PC-3 (cell line): ENCODE measurements at places on chromosomes 2 and 18. TPM values are rescaled to one million over a fixed set of nuclear protein-coding genes. Genes with fewer than 3 reads are reported as not detected.

DNA sequence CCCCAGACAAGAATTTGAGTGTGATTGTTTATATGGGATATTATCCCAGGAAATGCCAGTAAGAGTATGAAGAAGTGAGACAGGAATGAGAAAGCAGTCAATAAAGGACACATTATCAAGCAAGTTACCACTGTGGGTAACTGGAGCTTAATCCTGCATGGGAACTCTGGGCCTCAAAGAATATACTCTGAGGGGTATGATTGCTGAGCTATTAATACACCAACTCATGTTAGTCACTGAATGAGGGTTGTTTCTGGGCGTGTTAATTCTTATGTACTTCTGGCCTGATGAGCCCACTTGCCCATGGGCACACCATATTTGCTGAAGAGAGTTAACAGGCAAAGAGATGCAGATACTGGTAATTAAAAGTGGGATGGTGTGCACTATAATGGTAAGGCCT is 26.6 kb upstream of the PAIP2B start:
- no peak for DNase-seq
- H3K36me3 ChIP-seq: no peaks in the 10 kb centered on the region
- peaks cover 11% of the 10 kb centered on the region for H3K27me3 ChIP-seq
- H3K4me3 ChIP-seq: no peak overlapping the region

DNA sequence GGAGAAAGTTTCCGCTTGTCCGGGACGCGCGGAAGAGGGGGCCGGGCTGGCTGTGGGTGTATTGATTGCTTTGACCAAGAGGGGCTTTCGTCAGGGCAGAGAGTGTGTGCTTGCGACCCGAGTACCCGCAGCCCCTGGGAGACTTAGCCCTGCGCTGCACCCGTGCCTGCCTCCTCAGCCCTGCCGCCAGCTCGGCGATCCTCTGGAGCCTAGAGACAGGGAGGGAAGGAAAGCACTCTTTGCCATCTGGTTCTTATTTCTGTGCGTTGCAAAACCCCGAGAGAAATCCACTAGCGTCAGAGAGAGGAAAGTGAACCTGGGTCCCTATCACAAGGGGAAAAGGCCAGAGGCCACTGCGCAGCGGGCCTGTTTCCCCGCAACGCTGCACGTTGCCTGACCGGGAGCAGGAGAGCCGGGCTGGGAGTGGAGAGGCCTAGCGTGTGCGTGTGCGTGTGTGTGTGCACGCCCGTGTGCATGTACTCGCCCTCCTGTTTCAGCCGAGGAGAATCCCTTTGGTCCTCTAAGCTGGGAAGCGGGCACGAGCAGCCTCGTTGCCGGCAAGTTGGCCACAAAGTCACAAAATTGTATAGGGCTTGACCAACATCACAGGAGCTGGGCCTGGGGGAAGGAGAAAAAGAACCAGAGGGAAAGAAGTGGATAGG is 1.7 kb downstream of the SIX3 start:
- no peak overlapping the region for H3K4me3 ChIP-seq
- no peaks in the 10 kb centered on the region for H3K36me3 ChIP-seq
- peaks cover 3% of the 10 kb centered on the region for H3K4me1 ChIP-seq
- H3K27ac ChIP-seq: no peak overlapping the region

Gene DSC2
- 4.8 and 6.9 TPM in 2 replicates for total RNA-seq

GRCh38 chr18:45161850-45162249 is 453.4 kb upstream of the SLC14A2 start:
- H3K4me1 ChIP-seq: peaks cover 14% of the 10 kb centered on the region
- H3K4me3 ChIP-seq: no peak overlapping the region
- H3K36me3 ChIP-seq: no peaks in the 10 kb centered on the region
- H3K27me3 ChIP-seq: no peaks in the 10 kb centered on the region
- H3K27ac ChIP-seq: no peak overlapping the region
- no peak for DNase-seq

DNA sequence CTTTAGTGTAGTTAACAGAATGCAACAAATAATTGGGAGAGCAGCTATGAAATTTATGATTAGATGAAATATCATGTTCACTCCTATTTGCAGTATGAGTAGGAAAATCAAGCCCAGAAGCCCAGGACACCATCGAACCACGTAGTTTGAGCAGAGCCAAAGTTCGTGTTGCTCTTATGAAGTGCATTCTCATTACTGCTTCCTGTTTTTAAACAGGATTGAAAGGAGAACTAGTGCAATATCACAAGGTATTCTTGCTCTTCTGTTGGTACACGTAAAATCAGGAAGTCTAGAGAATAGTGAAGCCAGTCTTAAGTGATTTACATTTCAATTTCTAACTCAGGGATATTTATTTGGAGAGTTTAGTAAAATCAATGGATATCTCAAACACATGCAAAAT is 21.1 kb downstream of the ARHGAP15 start:
- H3K27ac ChIP-seq: no peak overlapping the region
- no peaks in the 10 kb centered on the region for H3K36me3 ChIP-seq
- DNase-seq: no peak
- no peaks in the 10 kb centered on the region for H3K4me1 ChIP-seq

DNA sequence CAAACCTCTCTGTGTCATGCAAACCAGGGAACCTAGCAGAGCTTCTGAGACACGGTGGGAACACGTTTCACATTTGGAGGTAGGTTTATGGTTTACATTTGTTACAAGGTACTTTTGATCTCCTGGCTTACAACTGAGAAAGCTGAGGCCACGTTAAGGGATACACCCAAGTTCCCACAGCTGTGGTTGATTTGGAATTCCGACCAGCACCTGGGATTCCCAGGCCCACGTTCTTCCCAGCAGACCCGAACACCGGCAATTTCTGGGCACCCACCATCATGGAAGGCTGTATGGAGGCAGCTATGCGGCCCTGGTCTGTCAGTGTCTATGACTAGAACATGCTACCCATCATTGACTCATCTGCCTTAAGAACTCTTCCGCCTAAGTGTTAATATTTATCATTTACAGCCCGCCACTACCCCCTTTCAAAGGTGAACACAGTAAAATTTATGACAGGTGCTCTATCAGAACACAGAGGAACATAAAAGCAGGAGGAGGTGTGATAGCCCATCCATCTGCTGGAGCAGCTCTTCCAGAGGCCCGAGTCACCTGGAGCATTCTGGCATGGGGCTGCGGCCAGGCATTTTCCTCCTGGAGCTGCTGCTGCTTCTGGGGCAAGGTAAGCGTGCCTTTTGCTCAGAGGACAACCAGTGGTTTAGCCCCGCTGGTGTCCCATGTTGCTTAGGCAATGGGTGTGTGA is at the start of gene PLB1:
Gene PLB1, plus strand, starts transcription at position 510 of the 700 bp plus-strand sequence. Its CDS starts 55 bp downstream, at position 565.
- H3K4me3 ChIP-seq: no peak within 1 kb of the TSS
- DNase-seq: no peak
- H3K27me3 ChIP-seq: no peaks in the 10 kb centered on the region

Gene PARD3B
- 3.9 and 10.9 TPM in 2 replicates for total RNA-seq

- no peak overlapping the region for H3K4me3 ChIP-seq
- H3K36me3 ChIP-seq: no peaks in the 10 kb centered on the region
- H3K27ac ChIP-seq: peak overlapping the region; percentile 42
- DNase-seq: peak; percentile 63
- peaks cover 30% of the 10 kb centered on the region for H3K4me1 ChIP-seq
Measured at GRCh38 chr2:12948231-12948960, 231.7 kb downstream of the TRIB2 start.
